Activated T-helper 17 cell treated with anti-CD3 and anti-CD28 coated beads, Interleukin-2, amount 50 U/mL, for 72 hours (primary cell): ENCODE measurements at places on chromosomes 11 and 22. TPM values are rescaled to one million over a fixed set of nuclear protein-coding genes. Genes with fewer than 3 reads are reported as not detected.

The PLAAT2 gene
- total RNA-seq: not detected

- ATAC-seq: no peak
These were observed 206.3 kb downstream of the SNX19 start for GRCh38 chr11:130710021-130710420.

The MUC5B gene
- total RNA-seq: not detected

The ZC3H7B gene
- total RNA-seq: 28.3 TPM

- ATAC-seq: no peak
These were observed 77.1 kb downstream of the UVRAG start for GRCh38 chr11:75891947-75892739.

DNA sequence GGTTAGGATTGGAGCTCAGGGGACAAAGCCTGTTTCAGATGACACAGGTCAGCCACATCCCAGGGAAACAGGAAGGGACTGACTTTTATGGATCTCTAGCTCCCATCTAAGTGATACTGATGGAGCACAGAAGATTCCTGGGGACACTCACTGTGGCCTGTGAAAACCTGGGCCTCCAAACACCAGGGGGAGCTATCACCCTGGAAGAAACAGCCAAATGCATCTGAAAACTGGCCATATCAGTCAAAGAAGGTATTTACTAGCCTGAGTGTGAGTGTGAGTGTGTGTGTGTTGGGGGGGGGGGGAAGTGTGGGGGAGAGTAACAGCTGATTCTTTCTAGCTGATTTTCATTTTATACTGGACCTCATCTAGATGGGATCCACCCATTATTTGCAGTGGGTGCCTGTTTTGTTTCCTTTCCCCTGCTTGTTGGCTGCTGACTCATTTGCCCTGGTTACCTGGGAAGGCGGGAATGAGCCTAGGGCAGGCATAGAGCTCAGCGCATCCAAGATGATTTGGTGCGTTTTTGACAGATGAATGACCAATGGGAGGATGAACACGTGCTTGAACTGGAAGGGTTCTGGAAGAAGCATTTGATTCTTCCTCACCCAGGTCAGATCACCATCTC, 284.0 kb downstream of the KIRREL3 start:
- ATAC-seq: no peak

The ZNRF3 gene
- total RNA-seq: 0.26 TPM

The VSTM5 gene
- total RNA-seq: not detected

GRCh38 chr11:130827451-130828377, 88.6 kb downstream of the SNX19 start:
- peak; percentile 43 for ATAC-seq

The ZBTB44 gene
- total RNA-seq: 49.6 TPM

GRCh38 chr11:2197771-2198520, 26.3 kb upstream of the TH start:
- no peak for ATAC-seq

DNA sequence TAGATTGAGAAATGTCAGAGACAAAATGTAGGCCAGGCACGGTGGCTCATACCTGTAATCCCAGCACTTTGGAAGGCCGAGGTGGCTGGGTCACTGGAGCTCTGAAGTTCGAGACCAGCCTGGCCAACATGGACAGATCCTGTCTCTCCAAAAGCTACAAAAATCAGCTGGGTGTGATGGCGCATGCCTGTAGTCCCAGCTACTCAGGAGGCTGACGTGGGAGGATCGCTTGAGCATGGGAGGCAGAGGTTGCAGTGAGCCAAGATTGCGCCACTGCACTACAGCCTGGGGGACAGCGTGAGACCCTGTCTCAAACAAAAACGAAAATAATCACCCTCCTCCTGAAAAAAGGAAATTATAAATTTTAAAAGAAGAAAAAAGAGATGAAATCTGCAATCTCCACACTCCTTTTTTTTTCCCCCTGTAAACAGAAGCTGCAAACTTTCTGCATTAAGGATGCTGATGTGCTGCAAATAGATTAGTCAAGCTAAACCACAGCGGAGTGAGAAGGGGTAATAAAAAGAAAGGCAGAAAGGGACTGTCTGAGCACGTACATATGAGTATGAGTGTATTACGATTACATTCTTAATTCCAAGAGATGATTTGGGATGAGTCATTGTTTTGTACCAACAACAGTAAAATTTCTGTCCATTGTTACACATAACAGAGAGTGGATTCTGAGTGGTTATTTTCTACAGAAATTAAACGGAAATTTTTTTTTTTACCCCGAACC, 87.3 kb downstream of the SIK3 start:
- ATAC-seq: peak; percentile 93

The OR4D10 gene
- total RNA-seq: not detected

GRCh38 chr11:29317694-29318093, 699.1 kb downstream of the KCNA4 start:
- ATAC-seq: no peak

GRCh38 chr11:44834846-44835245, 108.1 kb downstream of the TSPAN18 start:
- ATAC-seq: no peak

GRCh38 chr11:101126551-101127196, 2.9 kb downstream of the PGR start:
- ATAC-seq: no peak

- no peak for ATAC-seq
These were observed 13.4 kb downstream of the PITPNB start for GRCh38 chr22:27905653-27906052.

GRCh38 chr11:44377121-44377520, 67.2 kb upstream of the ALX4 start:
- ATAC-seq: no peak

- no peak for ATAC-seq
These were observed 13.2 kb upstream of the SMIM35 start for GRCh38 chr11:118099838-118100556.

The BTG4 gene
- total RNA-seq: not detected

DNA sequence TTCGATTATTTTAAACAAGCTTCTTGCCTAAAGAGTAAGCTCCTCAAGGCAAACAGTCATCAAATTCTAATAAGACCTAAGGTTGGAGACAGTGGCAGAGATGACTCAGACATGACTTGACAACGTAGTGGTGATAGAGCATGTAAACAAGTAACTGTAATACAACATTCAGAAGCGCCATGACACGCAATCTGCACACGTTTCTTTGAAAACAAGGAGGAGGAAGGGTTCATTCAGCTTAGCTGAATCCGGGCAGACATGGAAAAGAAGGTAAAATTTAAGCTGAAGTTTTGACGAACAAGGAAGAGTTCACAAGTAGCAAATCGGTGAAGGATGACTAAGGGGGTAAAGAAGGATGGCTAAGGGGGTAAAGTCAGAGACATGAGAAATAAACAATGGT, 152.4 kb upstream of the ZC3H12C start:
- ATAC-seq: no peak

GRCh38 chr11:61627850-61628661, 47.2 kb upstream of the SYT7 start:
- ATAC-seq: peak; percentile 58

- ATAC-seq: peak; percentile 21
These were observed 65.5 kb downstream of the BCR start for GRCh38 chr22:23245799-23246136.

The ARSA gene
- total RNA-seq: 23.6 TPM

DNA sequence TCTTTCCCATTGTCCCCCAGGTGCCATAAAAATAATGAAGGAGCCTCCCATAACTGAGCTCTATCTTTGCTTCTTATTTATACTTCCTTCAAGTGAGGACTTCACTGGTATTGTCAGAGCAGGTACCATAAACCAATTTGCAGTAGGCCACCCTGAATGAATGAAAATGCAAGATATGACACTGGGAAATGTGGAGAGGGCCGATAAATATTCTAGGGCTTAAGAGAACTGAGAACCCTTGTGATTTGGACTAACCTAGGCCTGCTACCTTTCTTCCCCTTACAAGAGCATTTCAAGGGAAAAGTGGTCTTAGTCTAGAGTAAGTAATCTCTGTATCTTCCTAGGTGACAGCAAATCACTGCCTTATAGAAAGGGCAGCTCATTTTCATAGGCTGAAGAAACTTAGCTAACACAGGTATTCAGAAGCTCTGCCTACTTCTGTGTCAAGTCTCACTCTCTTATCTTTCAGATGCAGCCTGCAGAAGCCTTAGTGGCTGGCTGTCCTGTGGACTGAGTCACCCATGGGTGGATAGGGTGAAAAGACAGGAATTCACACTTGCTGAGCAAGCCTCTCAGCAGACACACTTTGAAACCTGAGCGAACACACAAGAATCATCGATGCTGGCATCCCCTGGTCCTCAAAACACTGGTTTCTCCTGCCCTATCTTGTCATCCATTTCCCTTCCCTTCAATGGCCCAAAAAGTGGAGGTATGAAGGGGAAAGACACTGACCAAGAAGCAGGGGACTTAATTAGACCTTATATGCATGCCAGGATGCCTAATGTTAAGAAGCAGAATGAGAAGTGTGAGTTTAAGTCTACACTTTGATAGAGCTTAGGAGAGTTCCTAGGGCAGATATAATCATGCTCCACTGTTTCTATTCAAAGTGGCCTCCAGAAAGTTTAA, 15.2 kb downstream of the NRIP3 start:
- ATAC-seq: no peak

- ATAC-seq: peak; percentile 91
These were observed 31.4 kb downstream of the CREB3L1 start for GRCh38 chr11:46308631-46309419.

GRCh38 chr22:33659448-33659847, 260.8 kb downstream of the LARGE1 start:
- ATAC-seq: no peak

DNA sequence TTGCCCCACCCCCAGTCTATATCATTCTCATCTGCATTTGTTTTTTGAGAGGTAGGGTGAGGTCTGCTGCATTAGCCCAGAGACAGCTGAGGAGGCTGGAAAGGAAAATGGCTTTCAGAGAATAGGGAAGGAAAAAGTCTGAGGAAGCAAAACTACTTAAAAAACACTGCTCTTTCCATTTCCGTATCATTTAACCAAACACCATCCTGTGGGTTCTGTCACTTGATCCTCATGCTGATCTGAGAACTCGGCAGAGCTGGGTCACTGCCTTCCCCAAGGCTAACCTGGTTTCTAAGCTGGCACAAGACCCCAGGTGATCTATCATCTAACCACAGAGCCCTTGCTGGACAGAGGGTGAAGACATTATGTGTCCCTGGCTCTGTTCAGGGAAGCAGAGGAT, 1.2 kb downstream of the FOLR2 start:
- no peak for ATAC-seq

The MLC1 gene
- 0.13 TPM for total RNA-seq

DNA sequence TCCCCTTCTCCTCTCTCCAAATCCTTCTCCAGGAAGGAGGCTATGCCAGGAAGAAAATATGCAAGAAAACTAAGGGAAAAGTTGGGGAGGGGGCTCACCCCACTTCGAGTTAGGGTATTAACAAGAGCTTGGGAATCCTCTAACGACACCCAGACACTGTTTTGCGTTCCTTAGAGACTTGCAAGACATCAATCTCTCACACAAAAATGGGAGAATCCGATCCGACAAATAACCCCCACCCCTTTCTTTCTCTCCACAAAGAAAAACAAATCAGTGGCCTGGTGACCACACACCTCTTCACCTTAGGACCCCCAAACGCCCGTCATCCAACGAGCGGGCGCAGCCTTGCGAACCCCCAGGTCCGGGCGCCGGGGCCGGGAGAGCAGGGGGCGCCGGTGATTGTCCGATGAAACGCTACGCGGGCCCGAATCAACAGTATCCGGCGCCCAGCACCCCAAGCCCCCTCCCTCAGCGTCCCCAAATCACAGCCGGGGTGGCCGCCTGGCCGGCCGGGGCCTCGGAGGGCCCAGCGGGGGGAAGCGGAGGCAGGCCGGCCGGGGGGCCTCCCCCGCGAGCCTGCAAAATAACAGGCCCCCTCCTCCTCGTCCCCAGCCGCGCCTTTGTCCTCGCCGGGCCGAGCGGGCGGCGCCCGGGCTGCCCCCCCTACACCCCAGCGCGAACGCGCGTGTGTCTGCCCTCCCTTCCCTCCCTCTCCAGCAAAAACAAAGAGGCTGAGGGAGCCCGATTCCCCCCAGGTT, 690 bp downstream of the CSNK1E start:
- ATAC-seq: peak; percentile 61

DNA sequence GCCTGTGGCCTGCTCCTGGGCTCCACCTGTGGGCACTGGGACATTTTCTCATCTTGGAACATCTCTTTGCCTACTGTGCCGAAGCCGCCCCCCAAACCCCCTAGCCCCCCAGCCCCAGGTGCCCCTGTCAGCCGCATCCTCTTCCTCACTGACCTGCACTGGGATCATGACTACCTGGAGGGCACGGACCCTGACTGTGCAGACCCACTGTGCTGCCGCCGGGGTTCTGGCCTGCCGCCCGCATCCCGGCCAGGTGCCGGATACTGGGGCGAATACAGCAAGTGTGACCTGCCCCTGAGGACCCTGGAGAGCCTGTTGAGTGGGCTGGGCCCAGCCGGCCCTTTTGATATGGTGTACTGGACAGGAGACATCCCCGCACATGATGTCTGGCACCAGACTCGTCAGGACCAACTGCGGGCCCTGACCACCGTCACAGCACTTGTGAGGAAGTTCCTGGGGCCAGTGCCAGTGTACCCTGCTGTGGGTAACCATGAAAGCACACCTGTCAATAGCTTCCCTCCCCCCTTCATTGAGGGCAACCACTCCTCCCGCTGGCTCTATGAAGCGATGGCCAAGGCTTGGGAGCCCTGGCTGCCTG, 1.4 kb downstream of the SMPD1 start:
- ATAC-seq: no peak

The CCDC87 gene
- 0.15 TPM for total RNA-seq

- no peak for ATAC-seq
These were observed 19.8 kb upstream of the PRAME start for GRCh38 chr22:22578702-22579424.

The CDON gene
- total RNA-seq: 2.6 TPM

GRCh38 chr11:16899708-16900303, 114.4 kb downstream of the PLEKHA7 start:
- ATAC-seq: no peak

GRCh38 chr11:113410414-113411135, 23.0 kb downstream of the ANKK1 start:
- ATAC-seq: no peak

- ATAC-seq: peak; percentile 64
These were observed 47.9 kb downstream of the OSBP2 start for GRCh38 chr22:30742291-30743256.

DNA sequence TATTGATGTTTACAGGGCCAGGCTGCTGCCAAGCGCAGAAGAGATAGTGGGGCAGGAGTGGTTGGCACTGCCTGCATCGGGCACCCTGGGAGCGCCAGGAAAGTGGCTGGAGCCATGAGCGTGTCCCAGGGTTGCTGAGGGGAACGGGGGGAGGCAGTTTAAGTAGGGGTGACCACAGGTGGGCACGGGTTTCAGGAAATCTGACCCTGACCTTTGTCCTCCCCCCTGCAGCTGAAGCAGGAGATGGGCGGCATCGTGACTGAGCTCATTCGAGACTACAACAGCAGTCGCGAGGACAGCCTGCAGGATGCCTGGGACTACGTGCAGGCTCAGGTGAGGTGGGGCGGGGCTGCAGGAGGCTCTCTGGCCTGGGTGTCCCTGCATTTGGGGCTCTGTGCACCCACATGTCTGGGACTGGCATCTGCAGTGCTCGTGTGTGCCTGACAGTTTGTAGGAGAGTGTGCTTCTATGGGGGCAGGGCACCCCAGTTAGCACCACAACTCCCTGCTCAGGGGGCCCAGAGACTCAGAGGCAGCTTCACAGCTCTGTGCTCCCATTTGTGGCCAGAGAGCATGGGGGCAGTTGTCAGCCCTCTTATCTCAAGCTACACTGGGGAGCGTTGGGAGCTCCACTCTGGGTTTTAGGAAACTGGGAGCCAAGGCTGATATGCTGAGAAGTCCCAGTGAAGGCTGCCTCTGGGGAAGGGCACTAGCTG, 49.7 kb downstream of the CD82 start:
- no peak for ATAC-seq
